ENCODE measurements at places on chromosomes 7 and 10.

DNA sequence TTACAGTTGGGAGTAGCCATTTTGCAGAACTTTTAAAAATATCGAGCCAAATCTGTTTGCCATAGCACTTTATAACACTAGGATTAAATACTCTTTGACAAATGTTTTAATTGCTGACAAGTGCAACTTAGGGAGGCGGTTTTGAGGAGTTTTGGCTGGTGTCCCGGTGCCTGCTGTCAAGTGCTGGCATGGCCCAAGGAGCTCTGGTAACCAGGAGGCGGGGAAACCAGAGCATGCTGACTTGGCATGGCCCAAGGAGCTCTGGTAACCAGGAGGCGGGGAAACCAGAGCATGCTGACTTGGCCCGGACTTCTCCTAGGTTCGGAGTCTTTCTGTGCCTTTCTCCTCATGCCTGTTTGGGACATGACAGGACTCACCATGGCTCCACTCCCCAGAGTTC, 30.8 kb upstream of the ZNF32 start:
- peak; percentile 71 for DNase-seq

GRCh38 chr7:25669961-25670841, 441.9 kb upstream of the NPVF start:
- no peak for DNase-seq

GRCh38 chr7:153537271-153537670, 514.9 kb upstream of the DPP6 start:
- DNase-seq: no peak

- DNase-seq: no peak
Measured at GRCh38 chr7:30553141-30553540, 41.5 kb upstream of the GARS1 start.

GRCh38 chr7:108660465-108660864, 90.8 kb downstream of the DNAJB9 start:
- peak; percentile 3 for DNase-seq

- DNase-seq: peak; percentile 18
Measured at GRCh38 chr7:17640730-17641377, 299.4 kb downstream of the SNX13 start.

DNA sequence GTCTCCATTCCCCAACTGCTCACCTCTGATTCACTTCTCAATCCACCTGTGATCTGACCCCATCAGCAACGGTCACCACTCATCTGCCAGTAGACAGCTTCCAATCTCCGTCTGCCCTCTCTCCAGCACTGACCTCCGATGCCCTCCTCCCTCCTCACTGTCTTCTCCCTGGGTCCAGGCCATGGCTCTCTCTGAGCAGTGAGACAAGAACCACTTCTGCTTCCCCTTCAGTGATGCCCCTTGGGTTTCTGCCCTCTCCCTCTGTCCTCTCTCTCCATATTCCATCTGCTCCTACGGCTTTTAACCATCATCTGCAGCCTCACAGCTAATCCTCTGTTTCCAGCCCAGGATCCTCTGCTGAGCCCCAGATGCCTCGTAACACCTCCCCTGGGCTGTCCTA, 55.5 kb upstream of the OPALIN start:
- DNase-seq: no peak

GRCh38 chr10:131119626-131120355, 191.7 kb downstream of the TCERG1L start:
- no peak for DNase-seq

DNA sequence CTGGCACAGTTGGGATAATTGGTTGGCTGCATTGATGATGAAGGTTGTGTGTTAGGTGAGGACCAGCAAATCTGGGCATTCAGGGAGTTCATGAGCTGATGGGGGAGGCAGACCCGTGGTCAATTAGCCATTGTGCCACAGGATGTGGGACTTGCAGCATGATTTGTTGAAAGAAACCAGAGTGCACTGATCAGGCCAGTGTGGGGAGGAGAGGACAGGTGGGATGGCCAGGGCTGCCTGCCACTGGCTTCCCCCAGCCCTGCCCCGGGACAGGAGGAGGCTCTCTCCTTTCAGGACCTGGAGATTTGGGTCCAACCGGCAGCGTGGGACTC, 4.3 kb downstream of the CLIP2 start:
- no peak for DNase-seq

GRCh38 chr10:7756360-7756992, 31.3 kb downstream of the KIN start:
- DNase-seq: no peak

GRCh38 chr7:13014011-13014410, 326.6 kb downstream of the ARL4A start:
- no peak for DNase-seq

DNA sequence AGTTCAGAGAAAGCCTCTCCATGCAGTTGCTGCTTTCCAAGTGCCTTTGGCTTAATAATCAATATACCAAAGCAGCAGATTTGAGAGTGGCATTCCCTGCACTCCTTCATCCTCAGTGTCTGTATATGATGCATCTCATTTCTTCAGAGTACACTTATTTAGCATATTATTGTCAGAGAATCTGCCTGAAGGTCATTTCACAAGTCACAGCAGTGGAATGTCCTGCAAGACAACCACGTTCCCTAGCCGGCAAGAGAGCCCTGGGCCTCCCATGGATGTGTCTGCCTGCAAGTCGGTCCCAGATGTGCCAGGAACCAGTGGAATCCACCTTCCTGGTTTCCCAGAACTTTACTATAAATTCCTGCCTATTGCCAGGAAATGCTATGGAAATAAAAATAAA, 289.4 kb upstream of the IGFBP3 start:
- DNase-seq: no peak

GRCh38 chr10:2263561-2263960, 526.2 kb upstream of the ADARB2 start:
- no peak for DNase-seq

DNA sequence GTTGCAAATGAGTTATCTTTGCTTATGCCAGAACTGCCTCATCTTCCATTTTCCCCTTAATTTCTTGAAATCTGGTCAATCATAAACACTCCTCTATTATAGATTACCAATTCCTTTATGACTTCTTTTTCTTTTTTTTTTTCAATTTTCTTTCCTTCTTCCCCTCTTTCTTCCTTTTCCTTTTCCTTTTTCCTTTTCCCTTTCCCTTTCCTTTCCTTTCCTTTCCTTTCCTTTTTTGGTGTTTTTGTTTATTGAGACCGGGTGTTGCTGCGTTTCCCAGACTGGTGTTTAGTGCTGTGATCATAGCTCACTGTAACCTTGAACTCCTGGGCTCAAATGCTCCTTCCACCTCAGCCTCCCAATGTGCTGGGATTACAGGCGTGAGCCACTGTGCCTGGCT, 151.4 kb upstream of the FOXP2 start:
- no peak for DNase-seq

- no peak for DNase-seq
Measured at GRCh38 chr7:68789597-68789996, 808.7 kb upstream of the AUTS2 start.

GRCh38 chr7:149196705-149197171, 1.4 kb downstream of the ZNF282 start:
- DNase-seq: no peak

- DNase-seq: no peak
Measured at GRCh38 chr7:130297628-130298543, 4.9 kb downstream of the CPA4 start.

- DNase-seq: no peak
Measured at GRCh38 chr10:70987396-70988130, 99.2 kb upstream of the PCBD1 start.

DNA sequence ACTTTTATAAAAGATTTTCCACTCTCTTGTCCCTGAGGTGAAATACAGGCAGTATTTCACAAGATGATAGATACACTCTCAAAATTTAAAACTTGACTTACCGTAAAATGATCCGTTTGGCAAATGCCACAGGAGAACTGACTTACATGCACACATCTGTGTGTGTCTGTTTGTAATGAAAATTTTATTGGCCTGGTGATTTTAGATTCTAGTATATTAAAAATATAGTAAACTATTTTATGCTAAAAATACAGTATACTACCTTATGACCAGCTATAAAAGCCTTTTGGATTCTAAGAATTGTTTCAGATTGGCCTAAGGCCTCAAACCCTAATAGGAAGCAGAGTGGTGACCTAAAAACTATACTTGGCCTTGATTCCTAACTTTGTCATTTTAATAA, 362.7 kb downstream of the IPMK start:
- no peak for DNase-seq

- no peak for DNase-seq
Measured at GRCh38 chr10:116574797-116575196, 16.0 kb upstream of the PNLIPRP1 start.

GRCh38 chr7:113402005-113402404, 283.7 kb upstream of the SMIM30 start:
- DNase-seq: no peak

DNA sequence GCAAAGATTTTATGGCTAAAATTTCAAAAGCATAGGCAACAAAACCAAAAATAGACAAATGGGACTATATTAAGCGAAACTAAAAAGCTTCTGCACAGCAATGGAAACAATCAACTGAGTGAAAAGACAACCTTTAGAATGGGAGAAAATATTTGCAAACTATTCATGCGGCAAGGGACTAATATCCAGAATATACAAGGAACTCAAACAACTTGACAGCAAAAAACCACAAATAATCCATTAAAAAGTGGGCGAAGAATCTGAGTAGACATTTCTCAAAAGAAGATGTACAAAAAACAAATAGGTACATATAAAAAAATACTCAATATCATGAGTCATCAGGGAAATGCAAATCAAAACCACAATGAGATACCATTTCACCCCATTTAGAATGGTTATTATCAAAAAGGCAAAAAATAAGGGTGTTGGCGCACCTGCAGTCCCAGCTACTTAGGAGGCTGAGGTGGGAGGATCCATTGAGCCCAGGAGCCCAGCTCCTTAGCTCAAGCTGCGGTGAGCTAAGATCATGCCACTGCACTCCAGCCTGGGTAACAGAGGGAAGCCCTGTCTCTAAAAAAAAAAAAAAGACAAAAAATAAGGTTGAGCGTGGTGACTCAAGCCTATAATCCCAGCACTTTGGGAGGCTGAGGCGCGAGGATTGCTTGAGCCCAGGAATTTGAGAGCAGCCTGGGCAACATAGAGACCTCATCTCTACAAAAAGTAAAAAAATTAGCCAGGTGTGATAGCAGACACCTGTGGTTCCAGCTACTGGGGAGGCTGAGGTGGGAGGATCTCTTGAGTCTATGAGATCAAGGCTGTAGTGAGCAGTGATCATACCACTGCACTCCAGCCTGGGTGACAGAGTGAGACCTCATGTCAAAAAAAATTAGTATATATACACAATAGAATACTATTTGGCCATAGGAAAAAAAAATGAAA, 4.2 kb upstream of the CCM2 start:
- no peak for DNase-seq

DNA sequence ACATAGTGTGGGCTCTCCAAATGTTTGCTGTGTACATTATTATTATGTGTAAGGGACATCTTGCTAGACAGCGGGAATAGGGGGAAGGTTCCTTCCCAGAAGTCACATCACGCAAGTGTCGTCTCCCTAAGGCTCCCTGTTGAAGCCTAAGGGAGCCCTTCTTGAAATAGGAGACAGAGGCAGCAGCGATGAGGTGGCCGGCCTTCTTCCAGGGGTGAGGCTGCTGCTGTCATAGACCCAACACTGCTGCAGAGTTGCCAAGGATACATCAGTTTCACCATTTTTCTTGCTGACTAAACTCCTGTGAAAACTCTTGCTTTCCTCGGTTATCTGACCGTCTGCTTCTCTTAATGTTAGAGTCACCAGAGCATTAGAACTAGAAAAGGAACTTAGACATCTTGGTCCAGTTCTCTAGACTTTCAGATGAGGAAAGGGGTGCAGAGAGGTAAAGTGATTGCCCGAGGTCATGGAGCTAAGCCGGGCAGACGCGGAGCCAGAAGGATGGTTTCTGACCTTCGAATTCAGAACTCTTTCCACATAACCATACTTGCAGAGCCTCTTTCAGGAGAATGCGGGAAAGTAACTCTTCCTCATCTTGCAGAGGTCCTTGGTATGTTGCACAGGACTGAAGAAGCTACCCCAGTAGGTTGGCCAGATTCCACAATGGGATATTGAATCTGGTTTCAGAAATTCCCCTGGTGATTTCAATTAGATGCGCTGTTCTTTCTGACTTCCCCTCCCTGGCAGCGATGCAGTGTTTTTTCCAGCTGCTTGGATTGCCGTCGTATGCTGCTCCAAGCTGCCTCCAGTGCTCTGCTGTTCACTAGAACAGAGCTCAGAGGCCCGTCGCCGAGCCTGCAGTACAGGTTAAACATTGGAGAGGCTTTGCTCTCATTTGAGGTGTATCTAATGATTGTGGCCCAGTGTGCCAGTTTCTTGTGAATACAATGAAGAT, 217.1 kb downstream of the CAMK1D start:
- DNase-seq: no peak

DNA sequence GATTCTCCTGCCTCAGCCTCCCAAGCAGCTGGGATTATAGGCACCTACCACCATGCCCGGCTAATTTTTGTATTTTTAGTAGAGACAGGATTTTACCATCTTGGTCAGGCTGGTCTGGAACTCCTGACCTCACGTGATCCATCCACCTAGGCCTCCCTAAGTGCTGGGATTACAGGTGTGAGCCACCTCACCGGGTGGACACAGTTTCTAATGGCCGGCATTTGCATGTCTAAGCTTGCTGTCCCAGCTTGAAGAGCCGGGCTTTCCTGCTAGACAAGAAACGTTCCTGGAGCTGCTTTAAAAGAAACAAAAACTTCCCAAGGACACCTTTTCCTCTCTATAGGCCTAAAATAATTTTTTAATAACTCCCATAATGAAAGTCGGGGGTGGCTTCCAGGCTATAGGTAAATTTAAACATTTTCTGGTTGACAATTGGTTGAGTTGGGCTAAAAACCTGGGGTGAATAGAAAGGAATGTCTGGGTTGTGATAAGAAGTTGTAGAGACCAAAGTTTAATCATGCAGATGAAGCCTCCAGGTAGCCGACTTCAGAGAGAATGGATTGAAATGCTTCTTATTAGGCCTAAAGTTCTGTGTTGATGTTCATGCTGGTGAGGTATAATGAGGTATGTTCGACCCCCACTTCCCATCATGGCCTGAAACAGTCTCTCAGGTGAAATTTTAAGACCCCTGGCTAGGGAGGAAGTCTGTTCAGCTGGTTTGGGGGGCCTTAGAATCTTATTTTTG, 8.8 kb downstream of the ACADSB start:
- DNase-seq: no peak

DNA sequence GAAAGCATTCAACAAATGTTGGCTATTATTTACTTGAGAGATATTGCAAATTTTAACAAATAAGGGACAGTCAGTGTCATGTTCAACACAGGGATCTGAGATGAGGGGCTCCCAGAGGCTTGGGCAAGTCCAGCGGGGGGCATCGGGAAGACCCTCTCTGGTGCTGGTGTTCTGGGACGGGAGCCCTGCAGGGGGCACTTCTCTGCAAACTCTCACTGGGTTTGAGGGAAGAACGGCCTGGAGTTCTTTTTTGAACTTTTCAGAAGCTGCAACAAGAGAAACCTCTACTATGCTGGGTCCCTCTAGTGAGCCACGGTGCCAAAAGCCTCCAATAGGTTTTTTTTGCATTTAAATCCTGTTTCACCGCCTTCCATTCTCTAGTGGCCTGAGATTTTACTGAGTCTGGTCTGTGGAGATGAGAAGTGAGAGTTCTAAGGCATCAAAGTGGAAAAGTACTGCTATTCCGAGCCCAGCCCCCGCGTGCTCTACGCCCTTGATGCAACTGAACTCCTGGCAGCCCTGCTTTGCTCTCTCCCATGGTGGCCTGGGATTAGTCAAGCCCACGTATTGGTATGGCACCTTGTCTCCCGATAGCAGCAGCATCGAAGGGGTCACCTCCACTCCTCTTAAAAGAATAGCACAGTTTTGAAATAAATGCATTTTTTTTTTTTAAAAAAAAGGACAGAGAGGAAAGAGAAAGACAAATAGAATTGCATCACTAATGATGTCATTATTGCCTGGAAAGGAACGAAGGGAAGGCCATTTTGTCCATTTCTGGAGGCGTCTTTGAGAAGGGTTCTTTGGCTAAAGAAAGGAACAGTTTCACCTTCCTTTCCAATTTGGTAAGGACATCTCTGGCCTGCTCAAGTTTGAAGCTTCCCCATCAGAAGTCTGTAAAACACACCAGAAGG, 43.5 kb downstream of the CLEC2L start:
- no peak for DNase-seq

All from midbrain (tissue), 1 donor.